ENCODE measurements at places on chromosomes 11 and 22.

- no peaks in the 10 kb centered on the region for H3K4me1 ChIP-seq
- H3K27ac ChIP-seq, result no peak overlapping the region
- no peak overlapping the region for H3K4me3 ChIP-seq
- H3K27me3 ChIP-seq, result no peaks in the 10 kb centered on the region
- no peaks in the 10 kb centered on the region for H3K36me3 ChIP-seq
These were observed 107.2 kb downstream of the MAML2 start for GRCh38 chr11:96235751-96236150.

GRCh38 chr11:87039371-87039770 is 1.6 kb downstream of the TMEM135 start:
- H3K4me3 ChIP-seq, result peak overlapping the region; percentile 75
- peaks cover 33% of the 10 kb centered on the region for H3K4me1 ChIP-seq
- peaks cover 8% of the 10 kb centered on the region for H3K36me3 ChIP-seq
- H3K27ac ChIP-seq, result 0 out of 2 replicates have a peak overlapping the region, but pooled peaks have one; percentile 11
- H3K27me3 ChIP-seq, result no peaks in the 10 kb centered on the region
- no peak for DNase-seq

DNA sequence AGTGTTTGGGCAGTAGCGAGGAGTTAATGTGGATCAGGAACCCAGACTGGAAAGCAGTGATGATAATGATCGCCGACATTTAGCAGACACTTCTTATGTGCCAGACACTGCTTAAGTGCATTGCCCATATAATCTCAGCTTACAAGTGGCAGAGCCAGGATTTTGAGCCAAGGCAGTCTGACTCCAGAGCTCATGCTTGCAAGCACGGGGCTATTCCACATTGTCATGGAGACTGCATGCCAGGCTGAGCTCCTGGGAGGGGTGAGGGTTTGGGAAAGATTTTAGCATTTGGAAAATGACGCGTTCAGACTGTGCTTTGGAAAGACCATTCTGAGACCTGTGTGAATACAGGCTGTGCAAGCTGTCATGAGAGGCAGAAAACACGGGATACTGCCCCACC is 302.7 kb downstream of the DDX10 start:
- no peaks in the 10 kb centered on the region for H3K4me1 ChIP-seq
- H3K27ac ChIP-seq, result no peak overlapping the region

- no peak for DNase-seq
- H3K4me3 ChIP-seq, result no peak overlapping the region
- H3K27ac ChIP-seq, result no peak overlapping the region
- no peaks in the 10 kb centered on the region for H3K27me3 ChIP-seq
These were observed 1.1 kb downstream of the FAT3 start for GRCh38 chr11:92225568-92226330.

- DNase-seq, result no peak
- no peaks in the 10 kb centered on the region for H3K4me1 ChIP-seq
- no peak overlapping the region for H3K27ac ChIP-seq
- H3K36me3 ChIP-seq, result peaks cover 47% of the 10 kb centered on the region
- no peaks in the 10 kb centered on the region for H3K27me3 ChIP-seq
These were observed 36.7 kb downstream of the PPFIA1 start for GRCh38 chr11:70307176-70307575.

- no peak overlapping the region for H3K4me3 ChIP-seq
- no peak for DNase-seq
- H3K27me3 ChIP-seq, result no peaks in the 10 kb centered on the region
These were observed 6.7 kb downstream of the JOSD1 start for GRCh38 chr22:38694049-38694448.

DNA sequence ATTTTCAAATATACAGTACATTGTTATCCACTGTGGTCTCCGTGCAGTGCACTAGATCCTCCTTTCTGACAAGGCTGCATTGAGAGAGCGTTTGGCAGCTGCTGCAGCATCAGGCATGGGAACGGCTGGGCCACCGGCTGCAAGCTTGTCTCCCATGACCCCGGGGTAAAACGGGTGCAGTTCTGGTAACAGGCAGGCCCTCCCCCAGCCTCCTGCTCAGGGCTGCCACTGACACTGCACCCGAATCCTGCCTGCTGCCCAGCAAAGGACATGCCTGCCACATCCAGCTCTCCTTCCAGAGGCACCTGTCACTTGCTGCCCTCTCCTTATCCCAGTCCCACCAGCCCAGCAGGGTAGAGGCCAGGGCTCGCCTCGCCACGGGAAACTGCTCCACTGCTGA is 124.5 kb upstream of the TMEM45B start:
- DNase-seq, result no peak
- H3K27ac ChIP-seq, result no peak overlapping the region

DNA sequence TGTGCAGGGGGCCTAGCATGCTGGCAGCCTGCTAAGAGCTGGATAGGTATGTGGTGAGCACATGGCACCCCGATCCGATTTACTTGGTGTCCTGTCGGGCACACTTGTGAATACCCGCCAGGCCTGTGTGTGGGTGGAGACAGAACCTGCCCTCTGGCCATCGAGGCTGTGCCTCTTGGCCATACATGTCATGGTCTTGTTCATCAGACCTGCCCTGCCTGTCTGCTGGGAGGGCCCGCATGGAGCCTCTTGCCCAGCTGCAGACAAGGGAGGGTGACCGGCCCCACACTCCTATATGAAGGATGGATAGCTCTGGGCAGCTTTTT is 310.2 kb downstream of the TBC1D22A start:
- no peaks in the 10 kb centered on the region for H3K4me1 ChIP-seq
- no peaks in the 10 kb centered on the region for H3K27me3 ChIP-seq
